ENCODE measurements at places on chromosomes 12 and 14.
A peak's percentile ranks its signal among the peaks of the same experiment; 100 is the strongest.

- DNase-seq, result no peak
Measured at GRCh38 chr12:18939051-18939450, 190.5 kb upstream of the PLEKHA5 start.

- DNase-seq, result no peak
Measured at GRCh38 chr12:106021516-106021915, 117.2 kb downstream of the NUAK1 start.

DNA sequence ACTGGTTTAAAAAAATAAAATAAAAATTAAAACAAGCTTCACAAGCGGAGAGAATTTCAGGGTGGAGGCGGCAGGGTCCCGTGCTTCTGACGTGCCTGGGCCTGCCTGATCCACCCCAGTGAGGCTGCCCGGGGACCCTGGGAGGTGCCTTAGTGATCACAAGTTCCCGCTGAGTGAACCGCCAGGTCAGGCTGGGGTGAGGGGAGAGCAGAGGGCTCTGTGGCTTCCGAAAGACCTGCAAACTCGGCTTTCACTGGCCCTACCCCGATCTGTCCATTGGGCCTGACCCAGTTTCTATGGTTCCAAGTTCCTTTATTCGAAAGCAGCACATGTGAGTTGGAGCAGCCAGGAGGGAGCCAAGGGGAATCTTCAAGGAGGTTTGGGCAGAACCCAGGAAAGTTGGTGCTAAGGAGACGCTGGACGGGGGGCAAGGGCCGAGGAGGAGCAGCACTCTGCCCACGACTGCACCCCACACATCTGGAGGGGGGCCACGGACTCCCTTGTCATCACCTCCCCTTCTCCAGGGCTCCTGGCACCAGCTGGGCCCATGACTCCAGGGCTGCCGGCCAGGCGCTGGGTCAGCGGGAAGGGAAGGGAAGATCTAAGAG, 12.9 kb downstream of the MMP14 start:
- no peak for DNase-seq

- peak; percentile 16 for DNase-seq
Measured at GRCh38 chr14:37172024-37172869, at the start of gene SLC25A21. TSS of gene SLC25A21 (minus strand) at chr14:37172606.

DNA sequence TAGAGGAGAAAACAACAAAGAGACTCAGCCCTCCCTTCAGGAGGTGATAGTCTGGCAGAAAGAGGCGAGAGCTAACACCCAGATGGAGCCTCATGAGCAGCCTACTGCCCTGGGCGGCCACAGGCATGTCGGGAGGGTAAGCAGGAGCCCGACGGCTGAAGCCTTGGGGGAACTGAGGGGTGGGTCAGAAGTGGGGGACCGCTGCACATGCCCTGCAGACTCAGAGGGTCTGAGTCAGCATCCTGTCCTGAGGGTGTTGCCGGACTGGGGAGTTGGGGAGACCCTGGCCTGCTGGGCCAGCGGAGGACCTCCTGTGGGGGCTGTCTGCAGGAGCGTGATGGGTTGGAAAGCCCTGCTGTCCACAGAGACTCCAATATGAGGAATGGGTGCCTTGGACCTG, 15.9 kb upstream of the INF2 start:
- no peak for DNase-seq

DNA sequence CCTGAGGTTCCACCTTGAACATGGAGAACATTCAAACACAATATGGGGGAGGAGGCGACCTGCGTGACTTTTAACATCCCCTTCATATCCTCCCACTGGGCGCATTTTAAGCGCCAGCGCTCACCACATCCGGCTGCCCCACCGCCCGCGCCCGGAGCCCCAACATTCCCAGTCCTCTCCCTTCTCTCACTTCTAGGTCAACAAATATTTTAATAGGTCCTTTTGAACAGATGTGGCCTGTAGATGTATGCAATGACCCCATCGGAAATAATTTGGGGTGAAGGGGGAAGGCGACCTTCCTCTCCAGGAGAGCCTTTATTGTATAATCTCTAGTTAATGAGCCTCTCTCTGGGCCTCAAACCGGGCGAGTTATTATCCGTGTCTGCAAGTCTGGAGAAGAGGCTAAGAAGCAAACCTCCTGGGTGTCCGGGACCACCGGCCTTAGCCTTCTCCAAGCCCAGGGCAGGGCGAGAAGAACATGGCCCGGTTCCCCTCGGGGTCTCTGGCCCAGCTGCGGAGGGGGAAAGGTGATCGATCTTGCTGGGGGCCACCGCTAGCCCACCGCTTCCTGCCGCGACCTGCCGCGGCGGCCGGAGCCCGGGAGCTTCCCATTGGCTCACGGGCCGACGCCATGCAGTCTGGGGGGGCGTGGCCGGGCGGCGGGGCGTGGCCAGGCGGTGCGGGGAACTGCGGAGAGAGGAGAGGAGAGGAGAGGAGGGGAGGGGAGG, 83.2 kb upstream of the HMGA2 start:
- DNase-seq, result no peak

GRCh38 chr14:102145395-102145794, 5.7 kb downstream of the WDR20 start:
- no peak for DNase-seq

GRCh38 chr14:102445066-102445465, 64.5 kb downstream of the ANKRD9 start:
- DNase-seq, result no peak
